ENCODE measurements at places on chromosomes 5 and 9.

DNA sequence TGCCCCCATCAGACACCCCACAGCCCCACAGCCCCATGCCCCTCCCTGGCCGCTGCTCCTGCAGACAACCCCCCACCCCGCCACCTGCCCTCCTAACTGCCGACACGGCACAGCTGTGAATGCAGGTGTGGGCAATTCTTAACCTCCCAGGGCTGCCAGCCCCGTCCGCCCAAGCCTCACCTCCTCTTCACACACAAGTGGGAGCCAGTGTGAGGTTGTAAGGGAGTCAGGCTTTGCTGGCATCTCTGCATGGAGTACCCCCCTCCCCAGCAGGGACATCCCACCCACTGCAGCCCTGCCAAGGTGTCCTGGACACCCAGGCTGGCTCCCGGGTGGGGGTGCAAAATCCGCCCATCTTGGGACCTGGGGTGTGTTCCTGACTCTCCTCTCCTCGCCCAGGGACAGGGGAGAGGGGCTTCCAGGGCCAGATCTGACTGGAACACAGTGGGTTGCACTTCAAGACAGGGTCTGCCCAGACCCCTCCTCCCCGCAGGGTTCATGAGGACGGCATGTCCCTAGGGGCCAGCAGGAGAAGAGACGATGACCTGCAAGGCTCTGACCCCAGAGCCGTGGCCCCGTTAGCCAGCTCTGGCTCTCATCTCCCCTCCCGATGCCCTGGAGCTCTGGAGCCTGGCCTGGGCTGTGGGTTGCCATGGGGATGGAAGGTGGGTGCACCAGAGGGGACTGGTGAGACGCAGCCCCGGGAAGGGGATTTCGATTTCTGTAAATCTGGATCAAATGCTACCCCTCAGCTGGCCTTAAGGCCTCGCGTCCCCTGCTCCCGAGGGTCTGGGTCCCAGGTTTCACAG lies 34.4 kb downstream of the SARDH start:
- DNase-seq: peak; percentile 44

DNA sequence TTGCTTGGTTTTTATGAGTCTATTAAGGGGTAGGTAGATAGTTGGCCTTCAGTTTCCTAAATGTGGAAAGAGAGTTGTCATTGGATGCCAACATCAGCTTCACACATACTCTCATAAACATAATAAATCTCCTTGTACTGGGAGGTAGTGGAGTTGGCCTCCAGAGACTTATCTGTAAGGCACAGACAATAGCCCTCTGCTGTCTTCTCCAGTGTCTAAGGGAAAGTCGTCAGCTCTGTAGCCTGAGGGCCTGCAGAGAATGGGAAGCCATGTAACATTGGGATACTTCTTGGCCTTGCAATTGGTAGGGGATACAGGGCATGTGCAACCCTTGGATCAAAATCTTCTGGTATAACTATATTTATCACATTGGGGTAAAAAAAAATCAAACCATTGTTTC lies 331.9 kb upstream of the KLF9 start:
- no peak for DNase-seq

DNA sequence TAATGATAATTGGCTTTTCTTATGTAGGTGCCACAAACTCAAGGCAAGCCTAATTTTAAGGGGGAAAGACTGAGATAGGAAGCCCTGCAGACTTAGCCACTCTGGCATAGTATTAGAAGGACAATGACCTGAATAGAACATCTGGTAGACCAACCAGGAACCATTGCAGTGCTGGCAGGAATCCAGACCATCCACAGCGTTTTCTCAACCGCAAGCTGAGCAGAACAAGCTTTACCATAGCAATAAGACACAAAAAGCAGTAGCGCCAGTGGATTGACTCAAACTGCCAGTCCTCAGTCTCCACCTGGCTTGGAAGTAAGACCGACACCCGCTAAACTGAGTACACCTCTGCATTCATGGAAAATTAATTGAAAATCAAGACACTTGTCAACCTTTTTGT lies 141.3 kb upstream of the LPAR1 start:
- DNase-seq: no peak

DNA sequence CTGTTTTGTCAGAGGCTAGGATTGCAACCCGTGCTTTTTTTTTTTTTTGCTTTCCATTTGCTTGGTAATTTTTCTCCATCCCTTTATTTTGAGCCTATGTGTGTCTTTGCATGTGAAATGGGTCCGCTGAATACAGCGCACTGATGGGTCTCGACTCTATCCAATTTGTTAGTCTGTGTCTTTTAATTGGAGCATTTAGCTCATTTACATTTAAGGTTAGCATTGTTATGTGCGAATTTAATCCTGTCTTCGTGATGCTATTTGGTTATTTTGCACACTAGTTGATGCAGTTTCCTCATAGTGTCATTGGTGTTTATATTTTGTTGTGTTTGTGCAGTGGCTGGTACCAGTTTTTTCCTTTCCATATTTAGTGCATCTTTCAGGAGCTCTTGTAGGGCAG lies 36.2 kb upstream of the TAF11L2 start:
- no peak for DNase-seq

DNA sequence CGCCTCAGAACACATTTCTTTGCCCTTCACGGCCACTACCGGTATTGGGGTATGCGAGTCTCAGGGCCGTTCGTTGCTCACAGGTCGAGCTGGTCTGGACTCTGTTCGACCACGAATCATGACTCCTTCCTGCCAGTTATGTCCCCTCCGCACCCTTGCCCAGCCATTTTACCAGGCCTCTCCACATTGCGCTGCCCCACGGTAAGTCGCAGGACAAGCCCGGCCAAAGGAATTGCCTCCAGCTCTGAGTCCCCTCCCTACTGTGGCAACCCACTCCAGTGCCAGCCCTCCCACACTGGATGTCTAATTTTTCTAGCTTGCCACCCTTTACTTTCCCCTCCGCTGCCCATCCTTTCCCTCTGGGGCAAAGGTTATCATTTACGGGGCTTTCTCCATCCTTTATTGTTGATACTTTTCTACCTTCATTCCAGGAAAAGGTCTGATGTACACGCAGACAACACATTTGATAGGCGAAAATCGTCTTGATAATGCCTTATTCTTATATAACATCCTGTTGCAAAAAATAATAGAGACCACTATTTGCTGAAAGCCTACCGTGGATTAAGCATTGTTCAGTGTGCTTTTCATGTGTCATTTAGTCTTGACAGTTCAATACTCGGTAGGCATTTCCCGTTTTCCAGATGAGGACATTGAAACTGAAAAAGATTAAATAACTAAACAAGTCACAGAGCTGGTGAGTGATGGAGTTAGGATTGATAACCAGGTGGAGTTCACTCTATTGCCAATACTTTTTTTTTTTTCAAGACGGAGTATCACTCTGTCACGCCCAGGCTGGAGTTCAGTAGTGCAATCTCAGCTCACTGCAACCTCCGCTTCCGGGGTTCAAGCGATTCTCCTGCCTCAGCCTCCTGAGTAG lies 958 bp upstream of the HSPA5 start:
- DNase-seq: no peak

DNA sequence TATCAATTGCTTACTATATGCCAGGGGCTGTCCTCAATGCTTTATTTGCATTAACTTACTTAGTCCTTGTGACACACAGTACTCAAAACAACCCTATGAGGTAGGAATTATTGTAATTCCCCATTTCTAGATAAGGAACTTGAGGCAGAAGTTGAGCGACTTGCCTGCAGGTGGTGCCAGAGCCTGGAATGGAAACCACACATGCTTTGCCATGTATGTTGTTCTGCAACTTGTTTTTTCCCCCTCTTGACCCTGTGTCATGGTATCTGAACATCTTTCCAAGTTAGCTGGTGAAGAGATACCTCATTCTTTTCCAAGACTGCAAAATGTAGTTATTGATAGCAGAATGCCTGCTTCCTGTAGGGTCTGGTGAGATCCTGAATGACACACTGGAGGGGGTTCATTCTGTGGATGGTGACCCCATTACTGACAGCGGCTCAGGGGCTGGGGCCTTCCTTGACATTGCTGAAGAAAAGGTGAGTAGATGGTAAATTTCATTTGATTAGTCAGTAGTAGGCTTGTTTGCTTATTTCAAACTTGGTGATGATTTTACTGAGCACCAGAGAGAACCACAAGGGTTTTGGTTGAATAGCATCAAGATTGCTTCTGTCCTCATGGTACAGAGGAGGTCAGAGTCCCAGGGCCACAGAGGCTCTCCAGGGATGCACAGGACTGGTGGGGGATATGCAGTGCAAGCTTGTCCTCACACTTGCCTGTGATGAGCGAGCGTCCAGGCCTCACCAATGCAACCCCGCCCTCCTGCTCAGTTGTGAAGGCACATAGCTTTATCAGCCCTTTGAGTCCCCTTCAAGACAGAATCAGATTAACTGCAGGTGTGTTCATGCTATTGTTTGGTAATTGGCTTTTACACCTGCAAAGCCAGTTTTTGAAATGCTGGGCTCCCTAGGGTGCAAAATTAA lies 57.0 kb downstream of the COL15A1 start:
- DNase-seq: peak; percentile 10

DNA sequence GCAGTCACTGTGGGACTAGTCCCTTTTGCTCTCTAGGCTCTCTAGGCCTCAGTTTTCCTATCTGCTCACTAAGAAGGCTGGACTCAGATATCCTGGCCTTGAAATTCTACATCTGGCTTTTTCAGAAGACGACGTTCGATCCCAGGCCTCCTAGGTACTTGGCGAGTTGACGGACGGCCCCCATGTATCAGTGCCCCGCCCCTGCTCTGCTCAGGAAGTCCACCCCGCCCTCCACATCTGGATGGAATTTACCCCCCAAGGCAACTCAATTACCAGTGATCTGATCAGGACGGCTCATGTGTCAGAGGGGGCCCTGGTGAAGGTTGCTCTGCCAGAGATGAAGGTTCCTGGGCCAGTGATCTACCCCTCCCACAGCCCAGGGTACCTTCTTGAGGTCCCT lies 44.1 kb upstream of the SYNPO start:
- no peak for DNase-seq

- DNase-seq: peak; percentile 38
Measured at GRCh38 chr9:134205672-134206310, 41.4 kb upstream of the RNU6ATAC start.

- no peak for DNase-seq
Measured at GRCh38 chr5:115671939-115672338, 46.1 kb upstream of the TMED7 start.

DNA sequence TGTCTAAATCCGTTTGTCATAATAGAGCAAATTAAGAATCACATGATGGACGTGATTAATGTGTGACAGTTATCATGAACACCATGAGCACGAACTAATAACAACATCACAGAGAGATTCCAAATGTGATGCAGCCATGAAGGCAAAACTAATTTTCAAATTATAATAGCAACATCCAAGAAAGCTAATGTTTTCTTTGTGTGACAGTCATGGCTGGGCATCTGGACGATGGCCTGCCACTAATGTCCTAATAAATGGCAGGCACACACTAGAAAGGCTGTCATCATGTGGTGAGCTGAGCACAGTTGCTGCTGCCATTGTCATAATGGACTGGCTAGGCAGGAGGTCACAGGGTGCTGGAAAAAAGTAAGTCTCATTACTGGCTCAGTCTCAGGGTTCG lies 280.0 kb upstream of the EFNA5 start:
- DNase-seq: no peak

DNA sequence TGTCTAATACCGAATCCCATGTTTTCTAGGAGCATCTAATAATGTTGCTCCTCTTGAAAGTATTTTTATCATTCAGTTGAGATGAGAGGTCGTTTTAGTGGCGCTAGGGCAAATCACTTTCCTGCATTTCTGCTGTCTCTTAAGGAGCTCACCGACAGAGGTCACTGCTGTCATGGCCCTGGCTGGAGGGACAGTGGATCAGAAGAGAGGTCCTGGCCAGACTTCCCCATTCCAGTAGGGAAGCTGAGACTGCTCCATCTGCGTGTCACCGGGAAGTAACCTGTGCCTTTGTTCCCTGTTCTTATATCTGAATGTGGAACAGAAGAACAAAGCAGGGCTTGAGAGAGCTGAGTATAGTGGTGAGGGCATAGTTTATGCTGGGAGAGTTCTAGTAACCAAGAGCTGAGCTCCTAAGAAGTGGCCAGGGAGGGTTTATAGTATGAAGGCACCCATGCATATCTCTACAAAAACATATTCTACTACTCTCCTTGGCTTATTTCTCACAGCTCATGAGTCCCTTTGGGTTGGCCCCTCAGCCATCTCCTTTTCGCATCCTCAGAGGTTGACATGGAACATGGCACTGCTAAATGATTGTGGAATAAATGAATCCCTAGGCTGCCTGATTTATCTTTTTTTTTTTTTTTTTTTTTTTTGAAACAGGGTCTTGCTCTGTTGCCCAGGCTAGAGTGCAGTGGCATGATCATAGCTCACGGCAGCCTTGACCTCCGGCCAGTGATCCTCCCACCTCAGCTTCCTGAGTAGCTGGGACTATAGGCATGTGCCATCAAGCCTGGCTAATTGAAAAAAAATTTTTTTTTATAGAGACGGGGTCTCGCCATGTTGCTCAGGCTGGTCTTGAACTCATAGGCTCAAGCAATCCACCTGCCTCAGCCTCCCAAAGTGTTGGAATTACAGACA lies 27.2 kb downstream of the ATP6V0E1 start:
- no peak for DNase-seq

GRCh38 chr5:124910354-124911016 lies 164.0 kb upstream of the ZNF608 start:
- no peak for DNase-seq

- DNase-seq: no peak
Measured at GRCh38 chr5:135501965-135502364, 33.8 kb downstream of the NEUROG1 start.

DNA sequence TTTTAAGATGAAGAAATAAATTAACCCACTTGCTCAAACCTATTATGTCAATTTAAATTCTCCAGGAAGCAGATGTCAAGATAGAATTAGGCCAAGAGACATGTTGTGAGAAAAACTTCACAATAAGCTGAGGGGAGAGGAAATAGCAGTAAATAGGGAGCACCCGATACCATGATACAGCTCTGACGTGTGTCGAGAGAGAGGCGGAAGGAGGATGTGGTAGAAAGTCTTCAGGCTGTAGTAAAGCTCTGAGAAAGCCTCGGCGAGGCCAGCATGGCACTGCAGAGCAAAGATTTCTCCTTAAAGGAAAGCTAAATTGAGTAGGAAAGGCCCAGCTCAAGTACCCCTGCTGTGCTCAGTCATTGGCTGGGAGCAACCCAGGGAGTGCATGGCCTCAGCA lies 6.0 kb upstream of the PUM3 start:
- no peak for DNase-seq

DNA sequence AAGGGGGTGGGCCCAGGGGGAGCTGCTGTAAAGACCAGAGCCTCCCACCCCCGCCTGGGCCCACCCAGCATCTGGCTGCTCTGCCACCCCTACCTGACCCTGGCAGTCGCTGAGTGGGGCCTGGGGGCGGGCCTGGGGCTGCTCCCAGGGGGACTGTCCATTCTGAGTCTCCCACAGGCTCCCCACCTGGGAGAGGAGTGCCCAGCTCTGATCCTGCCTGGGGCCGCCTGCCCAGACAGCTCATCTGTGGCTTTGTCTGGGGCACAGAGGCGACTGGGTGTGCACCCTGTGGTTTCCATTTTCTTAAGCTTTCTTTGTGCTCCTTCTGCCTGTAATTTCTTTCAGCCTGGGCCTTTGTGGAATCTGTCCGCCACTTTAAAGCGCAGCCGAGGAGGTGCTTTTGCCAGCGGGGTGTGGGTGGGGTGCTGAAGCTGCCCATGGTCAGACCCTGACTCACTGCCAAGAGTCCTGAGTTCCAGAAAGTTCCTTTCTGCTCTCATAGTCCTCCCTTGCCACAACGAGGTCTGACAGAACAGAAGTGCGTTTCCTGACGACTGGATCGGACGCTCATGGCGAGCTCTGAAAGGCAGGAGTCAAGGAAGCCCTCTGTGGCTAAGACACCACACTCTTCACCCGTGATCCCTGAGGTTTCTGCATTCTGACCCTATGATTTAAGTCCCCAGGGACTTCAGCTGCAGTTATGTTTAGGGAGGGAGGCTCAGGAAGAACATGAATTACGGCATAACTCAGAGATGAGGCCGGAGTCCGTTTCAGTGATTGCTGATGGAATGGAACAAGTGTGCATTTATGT lies 225.0 kb downstream of the FANCC start:
- DNase-seq: no peak

All from ovary (tissue), 10 donors.